Activated CD4-positive, alpha-beta T cell treated with anti-CD3 and anti-CD28 coated beads for 24 hours (primary cell): ENCODE measurements at places on chromosomes 12 and 14.
A peak's percentile ranks its signal among the peaks of the same experiment; 100 is the strongest.

- no peak for DNase-seq
Observed at GRCh38 chr12:53868511-53868986, 70.1 kb upstream of the HOXC13 start.

DNA sequence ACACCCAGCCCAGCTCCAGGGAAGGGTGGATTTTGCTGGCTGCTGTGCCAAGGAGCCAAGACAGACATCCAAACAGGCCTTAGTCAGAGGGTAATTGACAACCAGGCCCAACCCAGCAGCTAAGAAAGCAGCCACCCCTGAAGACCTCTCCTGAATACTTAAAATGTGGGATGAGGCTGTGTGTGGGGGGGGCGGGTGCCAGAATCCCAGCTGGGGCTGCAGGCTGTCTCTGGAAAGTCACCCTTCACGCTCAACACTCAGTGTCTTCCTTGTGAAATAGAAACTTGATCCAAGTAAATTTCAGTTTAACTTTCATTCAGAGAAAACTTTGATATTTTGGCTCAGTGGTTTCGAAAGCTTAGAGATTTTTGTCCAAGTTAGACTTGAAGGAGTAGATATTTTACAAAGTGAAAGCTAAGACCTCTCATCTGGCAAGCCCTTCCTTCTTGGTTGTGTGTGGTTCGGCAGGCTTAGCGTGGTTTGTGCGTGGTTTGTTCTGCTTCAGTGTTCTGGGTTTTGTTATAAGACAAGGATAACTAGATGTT is 5.1 kb downstream of the PAPLN start:
- DNase-seq, result no peak

DNA sequence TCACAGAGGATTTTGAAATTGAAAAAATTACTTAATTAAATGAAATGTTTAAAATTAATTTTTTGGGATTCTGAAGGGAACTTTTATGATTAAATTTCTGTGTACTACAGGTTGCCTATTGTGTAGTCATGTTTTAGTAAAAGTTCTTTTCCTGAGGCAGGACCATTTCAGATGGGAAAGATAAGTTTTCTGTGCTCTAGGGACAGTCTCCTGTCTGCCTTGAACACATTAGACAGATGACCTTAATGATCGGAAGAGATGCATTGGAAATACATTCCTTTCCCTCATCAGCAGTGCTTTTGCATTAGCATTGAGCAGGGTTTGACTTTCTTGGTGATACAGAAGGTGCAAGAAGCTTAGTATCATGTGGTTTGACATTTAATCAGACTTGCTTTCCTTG is 28.1 kb downstream of the CRADD start:
- DNase-seq, result no peak

DNA sequence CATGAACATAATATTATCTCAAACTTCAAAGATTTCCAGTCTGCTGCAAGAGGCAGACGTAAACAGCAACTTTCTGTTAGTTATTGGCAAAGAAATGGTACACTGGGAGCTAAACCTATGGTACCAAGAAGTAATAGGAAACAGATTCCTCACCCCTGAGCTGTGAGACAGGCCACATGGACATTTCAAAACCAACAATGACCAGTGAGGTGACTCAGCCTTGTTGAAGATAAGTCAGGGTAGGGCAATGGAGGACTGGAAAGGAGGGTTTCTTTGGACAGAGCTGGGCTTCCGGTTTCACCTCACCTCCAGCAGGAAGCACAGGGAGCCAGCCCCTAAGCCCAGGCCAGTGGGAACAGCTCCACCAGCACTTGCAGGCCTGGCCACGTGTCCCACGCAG is 1320.5 kb downstream of the AACS start:
- no peak for DNase-seq

- no peak for DNase-seq
Observed at GRCh38 chr12:82415402-82415801, 57.1 kb downstream of the METTL25 start.

DNA sequence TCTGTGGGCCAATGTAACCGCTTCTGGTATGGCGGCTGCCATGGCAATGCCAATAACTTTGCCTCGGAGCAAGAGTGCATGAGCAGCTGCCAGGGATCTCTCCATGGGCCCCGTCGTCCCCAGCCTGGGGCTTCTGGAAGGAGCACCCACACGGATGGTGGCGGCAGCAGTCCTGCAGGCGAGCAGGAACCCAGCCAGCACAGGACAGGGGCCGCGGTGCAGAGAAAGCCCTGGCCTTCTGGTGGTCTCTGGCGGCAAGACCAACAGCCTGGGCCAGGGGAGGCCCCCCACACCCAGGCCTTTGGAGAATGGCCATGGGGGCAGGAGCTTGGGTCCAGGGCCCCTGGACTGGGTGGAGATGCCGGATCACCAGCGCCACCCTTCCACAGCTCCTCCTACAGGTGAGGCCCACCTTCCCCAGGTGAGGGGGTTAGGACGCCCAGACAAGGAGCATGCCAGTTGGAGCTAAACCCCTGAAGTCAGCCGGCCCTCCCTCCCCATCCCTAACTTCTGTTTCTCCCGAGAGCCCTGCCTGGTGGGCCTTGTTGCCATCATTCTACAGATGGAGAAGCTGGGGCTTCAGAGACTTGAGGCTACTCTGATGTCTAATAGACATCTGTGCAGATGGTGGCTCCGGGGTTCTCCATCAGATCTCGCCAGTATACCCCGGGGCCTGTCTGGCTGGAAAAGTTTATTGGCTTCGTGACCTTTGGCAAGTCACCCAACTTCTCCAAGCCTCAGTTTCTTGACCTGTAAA is 25.3 kb downstream of the PAPLN start:
- DNase-seq, result no peak

DNA sequence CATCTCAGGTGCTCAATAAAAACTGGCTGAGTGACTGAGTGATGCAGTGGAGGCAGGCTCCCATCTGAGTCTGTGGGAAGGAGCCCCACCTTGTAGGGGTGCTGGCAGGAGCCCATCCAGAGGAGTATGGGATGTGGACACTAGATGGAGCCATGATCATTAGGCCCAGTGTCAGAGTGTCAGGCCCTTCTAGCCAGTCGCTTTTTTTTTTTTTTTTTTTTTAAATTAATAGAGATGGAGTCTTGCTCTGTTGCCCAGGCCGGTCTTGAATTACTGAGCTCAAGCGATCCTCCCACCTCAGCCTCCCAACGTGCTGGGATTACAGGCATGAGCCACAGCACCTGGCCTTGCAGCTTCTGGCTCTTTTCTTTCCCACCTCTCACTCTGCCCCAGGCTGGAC is 11.5 kb downstream of the RITA1 start:
- peak; percentile 35 for DNase-seq

DNA sequence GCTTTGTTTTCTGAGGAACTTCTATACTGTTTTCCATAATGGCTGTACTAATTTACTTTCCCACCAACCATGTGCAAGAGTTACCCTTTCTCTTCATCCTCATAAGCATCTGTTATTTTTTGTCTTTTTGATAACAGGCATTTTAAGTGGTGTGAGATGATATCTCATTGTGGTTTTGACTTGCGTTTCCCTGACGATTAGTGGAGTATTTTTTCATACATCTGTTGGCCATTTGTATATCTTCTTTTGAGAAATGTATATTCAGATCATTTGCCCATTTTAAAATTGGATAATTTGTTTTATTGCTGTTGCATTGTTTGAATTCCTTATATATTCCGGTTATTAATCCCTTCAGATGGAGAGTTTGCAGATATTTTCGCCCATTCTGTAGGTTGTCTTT is 10.2 kb upstream of the HMGA2 start:
- no peak for DNase-seq

GRCh38 chr12:124028555-124028925 is 55.5 kb downstream of the ZNF664 start:
- DNase-seq, result no peak

GRCh38 chr12:72273499-72273837 is 1.3 kb downstream of the TRHDE start:
- DNase-seq, result no peak

- DNase-seq, result no peak
Observed at GRCh38 chr14:20386276-20386855, 26.9 kb downstream of the TEP1 start.

DNA sequence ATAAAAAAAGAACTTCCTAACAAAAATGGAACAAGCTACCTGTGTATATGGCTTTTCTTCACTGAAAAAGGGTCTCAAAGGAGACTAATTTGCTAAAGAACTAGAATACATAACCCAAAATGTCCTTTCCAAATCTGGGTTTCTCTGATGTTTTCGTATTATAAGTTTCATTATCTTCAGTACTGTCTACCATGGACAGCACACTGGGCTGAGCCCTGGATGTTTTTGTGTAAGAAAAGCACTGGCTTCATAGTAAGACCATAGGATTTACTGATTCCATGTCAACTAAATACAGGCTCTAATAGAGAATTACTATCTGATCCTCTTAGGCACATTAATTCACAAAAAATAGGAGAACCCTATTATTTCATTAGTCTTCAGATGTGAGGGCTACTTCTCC is 94.3 kb upstream of the GPHB5 start:
- no peak for DNase-seq

DNA sequence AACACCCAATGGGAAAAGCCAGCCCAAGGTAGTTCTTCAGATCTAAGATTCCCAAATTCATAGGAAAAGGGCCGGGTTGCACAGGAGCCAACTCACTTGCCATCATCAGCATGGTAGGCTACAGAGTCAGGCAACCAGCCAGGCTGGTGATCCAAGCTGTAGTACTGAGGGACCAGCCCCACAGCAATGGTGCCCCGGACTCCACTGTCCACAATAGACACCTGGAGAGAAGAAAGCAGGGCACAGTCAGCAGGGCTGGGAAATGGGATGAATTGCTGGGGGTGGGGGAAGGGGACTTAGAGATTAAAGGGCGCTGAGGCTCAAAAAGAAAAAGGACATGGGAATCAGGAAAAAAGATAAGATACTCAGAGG is 4.2 kb downstream of the SPRYD3 start:
- no peak for DNase-seq

GRCh38 chr12:43579206-43579605 is 27.2 kb upstream of the ADAMTS20 start:
- DNase-seq, result no peak

- DNase-seq, result no peak
Observed at GRCh38 chr14:100469632-100470522, 117.3 kb downstream of the BEGAIN start.

- DNase-seq, result no peak
Observed at GRCh38 chr14:95697764-95698163, 11.5 kb downstream of the TCL1B start.

- no peak for DNase-seq
Observed at GRCh38 chr12:93081810-93082165, 152.7 kb upstream of the EEA1 start.

GRCh38 chr12:101855976-101856375 is 21.4 kb upstream of the DRAM1 start:
- no peak for DNase-seq

- DNase-seq, result no peak
Observed at GRCh38 chr14:88823968-88824313, 510 bp upstream of the TTC8 start.

DNA sequence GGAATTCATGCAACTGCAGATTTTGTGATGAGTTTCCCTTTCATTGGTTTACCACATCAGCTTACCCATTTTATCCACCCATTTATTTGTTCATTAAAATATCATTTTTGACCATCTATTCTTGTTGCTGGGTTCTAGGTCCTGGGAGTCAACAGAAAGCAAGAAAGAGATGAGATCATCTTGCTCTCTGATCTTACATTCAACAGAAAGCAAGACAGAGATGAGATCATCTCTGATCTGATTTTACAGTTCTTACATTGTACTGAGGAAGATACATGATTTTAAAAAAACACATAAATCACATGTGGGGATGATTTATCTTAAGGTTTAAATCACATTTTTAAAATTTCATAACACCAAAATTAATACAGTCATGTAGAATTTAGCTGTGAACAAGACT is 2.3 kb downstream of the TAS2R46 start:
- DNase-seq, result no peak

GRCh38 chr14:54420478-54421142 is 20.6 kb downstream of the CNIH1 start:
- DNase-seq, result no peak

DNA sequence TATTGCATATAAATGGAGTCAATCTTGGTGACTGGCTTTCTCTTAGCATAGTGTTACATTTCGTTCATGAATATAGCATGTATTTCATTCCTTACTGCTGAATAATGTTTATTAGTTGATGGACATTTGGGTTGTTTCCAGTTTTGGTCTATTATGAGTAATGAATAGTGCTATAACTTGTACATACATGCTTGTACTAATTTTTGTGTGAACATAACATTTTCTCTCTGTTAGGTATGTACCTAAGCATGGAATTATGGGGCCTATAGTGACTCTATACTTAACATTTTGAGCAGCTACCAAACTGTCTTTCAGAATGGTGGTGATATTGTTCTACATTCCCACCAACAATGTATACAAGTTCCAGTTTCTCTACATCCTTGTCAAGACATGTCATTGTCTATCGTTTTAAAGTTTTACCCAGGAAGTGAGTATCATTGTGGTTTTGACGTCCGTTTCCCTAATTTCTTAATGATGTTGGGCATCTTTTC is 23.1 kb downstream of the ATP2A2 start:
- DNase-seq, result no peak

- DNase-seq, result no peak
Observed at GRCh38 chr12:62436164-62436503, 30.5 kb upstream of the MON2 start.

GRCh38 chr14:103191844-103192243 is 68.6 kb downstream of the TNFAIP2 start:
- DNase-seq, result no peak

- DNase-seq, result peak; percentile 55
Observed at GRCh38 chr12:109428037-109428629, 49.0 kb downstream of the KCTD10 start.

DNA sequence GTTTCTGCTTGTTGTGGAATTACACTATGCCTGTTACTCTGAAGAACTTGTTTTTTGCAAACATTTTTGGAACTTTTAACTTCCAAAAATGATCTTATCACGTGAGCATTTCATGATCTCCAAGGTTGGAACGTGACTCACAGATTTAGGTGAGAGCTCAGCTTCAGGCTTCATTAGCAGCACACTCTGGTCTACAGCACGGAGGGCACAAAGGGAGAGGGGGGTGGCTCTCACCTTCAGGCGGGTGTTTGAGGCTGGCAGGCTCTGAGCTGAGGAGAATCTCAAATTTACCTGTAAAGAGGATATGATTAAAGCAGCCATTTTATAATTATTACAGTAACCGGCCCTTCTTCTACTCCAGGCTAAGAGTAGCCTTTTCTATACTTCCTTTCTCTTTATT is 45.3 kb upstream of the PZP start:
- no peak for DNase-seq

GRCh38 chr12:44960423-44960822 is 84.3 kb upstream of the NELL2 start:
- no peak for DNase-seq

DNA sequence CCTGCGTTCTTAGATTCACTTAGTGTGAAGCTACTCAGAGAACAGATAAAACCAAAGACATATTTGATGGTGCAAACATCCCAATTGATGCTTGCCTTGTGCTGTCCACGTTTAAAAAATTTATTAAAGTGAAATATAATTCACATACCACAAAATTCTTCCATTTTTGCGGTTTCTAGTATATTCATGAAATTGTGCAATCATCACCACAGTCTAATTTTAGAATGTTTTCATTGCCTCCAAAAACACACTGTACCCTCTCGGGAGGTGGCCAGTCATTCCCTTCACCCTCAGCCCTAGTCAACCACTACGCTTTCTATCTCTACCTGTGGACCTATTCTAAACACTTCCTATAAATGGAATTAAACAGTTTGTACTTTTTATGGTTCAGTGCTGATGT is 1109.2 kb downstream of the FLRT2 start:
- DNase-seq, result no peak
